Caudate nucleus (tissue), 63 donors: ENCODE measurements at places on chromosomes 7 and 10.

DNA sequence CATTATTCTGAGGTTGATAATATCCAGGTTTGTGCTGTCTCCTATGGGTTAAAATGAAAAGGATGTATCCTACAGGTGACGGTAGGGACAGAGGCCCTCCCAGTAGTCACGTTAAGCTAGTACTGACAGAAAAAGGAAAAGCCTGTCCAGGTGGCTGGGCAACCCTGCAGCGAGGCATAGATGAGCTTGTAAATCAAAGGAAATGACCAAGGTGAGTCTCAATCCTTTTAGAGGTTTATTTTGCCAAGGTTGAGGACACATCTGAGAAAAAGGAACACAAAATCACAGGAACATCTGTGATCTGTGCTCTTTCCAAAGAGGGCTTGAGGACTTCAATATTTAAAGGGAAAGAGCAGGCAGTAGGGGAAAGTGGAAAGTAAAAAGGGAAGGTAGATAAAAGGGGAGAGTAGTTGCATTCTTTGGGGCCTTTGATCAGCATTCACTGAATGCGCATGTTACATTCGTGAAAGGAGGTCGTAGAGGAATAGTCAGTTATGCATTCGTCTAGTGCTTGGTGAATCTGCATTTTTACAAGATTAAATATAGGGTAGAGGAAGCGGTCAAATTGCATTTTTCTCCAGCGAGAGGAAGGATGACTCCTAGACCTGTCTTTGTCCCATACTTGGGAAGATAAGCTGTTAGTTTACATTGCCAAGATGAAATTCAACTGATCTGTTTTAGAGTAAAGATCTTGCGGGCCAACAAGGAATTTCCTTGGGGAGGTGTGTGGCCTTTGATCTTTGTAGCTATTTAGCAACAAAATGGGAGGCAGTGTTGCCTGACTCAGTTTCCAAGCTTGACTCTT lies 884 bp upstream of the GSTO1 start:
- no peak for DNase-seq

GRCh38 chr10:43338117-43338516 lies 33.3 kb upstream of the FXYD4 start:
- DNase-seq = no peak

DNA sequence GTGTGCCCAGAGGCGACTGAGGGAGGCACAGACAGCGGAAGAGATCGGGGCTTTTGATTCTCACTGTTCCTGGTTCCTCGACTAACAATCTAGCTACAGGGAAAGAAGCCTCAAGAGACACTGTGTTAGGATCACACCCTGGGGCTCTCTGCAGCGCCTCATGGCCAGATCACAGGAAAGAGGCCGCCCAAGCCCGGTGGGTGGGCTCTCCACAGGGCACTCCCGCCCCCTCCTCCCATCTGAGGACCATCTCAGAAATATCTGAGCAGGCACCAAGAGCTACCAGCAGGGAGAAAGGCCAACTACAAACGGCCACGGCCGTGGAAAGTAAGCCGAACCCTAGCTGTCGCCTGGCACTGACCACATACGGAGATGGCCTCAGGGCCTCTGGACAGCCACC lies 224.2 kb downstream of the MLLT10 start:
- no peak for DNase-seq

- DNase-seq = no peak
Measured at GRCh38 chr10:95569368-95569767, 8.2 kb upstream of the SORBS1 start.

- no peak for DNase-seq
Measured at GRCh38 chr7:6096581-6096980, 65.4 kb downstream of the ANKRD61 start.

DNA sequence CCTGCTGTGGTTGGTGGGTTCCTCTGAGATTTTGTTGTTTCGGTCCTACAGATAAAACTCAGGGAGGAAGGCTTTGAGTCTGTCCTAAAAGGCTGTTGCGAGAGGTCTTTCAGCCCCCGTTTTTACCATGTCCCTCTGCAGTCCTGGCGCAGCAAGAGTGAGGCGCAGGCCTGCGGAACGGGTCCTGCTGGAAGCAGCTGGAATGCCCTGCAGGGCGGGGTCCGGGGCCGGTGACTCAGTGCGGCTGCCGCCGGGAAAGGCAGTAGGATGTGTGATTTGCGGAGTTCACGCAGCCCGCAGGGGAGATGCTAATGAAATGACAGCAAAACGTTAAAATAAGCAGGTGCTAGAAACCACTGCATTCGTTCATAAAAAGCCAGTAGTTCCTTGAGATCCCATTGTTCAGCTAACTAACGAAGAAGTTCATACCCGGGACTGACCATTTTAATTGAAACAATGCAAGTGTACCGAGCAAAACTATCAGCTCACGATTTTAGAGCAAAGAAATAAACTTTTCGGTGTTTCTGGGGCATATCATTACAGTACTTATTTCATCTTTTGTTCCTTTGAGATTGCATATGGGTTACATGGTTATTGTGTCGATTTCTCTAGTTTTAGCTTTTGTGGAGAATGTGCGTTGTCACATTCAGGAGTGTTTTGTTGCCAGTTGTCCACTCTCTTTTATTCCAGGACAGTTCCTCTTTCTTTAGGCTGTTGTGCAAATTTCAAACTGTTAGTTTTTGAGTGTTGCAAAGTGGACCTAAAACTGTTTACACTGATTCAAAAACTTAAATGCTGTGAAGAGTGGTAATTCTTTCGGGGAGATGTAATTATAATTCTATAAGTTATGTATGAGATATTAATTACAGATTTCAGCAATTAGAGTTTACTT lies 783 bp downstream of the ANLN start:
- DNase-seq = no peak

DNA sequence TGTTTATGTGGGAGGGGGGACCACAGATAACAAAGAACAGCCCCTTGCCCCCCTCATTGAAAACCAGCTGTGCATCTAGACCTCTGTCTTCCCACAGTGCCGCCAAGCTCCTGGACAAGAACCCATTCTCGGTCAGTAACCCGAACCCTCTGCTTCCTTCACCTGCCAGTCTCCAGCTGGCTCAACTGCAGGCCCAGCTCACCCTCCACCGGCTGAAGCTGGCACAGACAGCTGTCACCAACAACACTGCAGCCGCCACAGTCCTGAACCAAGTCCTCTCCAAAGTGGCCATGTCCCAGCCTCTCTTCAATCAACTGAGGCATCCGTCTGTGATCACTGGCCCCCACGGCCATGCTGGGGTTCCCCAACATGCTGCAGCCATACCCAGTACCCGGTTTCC lies 91.0 kb upstream of the PDCD4 start:
- no peak for DNase-seq

GRCh38 chr10:71454347-71454746 lies 57.6 kb downstream of the CDH23 start:
- DNase-seq = no peak

GRCh38 chr10:62735464-62736167 lies 68.9 kb upstream of the ADO start:
- no peak for DNase-seq
